Fibroblast of skin of scalp (primary cell): ENCODE measurements at places on chromosomes 11 and 22.
A peak's percentile ranks its signal among the peaks of the same experiment; 100 is the strongest.

DNA sequence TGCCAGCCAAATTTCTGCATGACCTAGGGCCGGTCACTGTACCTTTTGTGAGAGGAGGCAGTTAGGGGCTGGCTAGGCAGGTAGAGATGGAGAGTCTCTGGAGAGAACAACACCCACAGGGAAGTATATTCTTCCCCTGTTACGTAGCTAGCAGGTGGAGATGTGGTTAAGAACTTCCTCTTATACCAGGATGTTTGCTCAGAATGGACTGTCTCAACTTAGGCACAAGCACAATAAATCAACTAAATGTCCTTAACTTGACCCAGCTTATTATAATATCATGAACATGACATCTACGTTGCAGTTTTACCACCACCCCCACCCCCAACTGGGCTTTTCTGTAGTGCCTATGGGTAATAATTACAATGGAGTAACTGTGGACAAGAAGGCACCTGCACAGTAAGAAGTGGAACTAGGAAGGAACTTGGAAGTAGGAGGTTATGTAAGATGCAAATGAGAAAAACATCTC is 60.7 kb upstream of the MPEG1 start:
- no peak for DNase-seq

- no peak for DNase-seq
These were observed 77.6 kb downstream of the MED15 start for GRCh38 chr22:20584872-20585638.

DNA sequence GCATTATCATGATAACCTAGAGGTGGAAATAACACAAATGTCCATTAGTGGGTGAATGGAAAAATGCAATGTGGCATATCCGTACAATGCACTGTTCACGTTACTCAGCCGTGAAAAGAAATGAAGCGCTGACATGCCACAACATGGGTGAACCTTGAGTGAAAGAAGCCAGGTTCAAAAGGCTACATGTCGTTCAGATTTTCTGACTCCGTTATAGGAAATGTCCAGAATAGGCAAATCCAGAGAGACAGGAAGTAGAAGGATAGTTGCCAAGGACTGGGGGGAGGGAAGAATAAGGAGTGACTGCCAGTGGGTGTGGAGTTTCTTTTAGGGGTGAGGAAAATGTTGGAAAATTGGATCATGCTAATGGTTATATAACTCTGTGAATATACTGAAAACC is 133.8 kb downstream of the ATXN10 start:
- no peak for DNase-seq

DNA sequence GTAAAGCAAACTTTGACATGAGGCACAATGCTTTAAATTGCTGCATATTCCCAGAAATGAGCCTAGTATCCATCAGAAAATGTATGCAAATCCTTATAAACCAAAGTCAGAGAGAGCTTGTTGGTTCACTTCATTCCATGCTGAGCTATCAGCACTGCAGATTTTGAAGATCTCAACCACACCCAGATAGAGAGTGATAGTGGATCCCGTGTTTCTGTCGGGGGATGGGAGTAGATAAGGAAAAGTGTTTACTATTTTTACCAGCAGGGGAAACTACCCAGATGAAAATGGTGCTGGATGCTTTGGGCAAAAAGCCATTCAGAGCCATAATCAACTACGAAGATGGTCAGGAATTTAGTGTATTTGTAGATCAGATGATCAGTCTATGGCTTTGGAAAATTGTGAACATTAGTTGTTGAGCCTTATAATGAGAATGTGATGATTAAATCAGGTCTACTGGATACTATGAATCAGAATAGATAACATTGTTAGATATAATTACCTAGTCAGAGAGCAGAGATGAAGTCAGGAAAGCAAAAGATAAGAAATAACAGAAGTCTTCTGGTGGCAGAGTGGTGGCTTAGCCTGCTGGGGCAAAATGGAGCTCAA is 10.8 kb downstream of the OR51B6 start:
- DNase-seq, result no peak

DNA sequence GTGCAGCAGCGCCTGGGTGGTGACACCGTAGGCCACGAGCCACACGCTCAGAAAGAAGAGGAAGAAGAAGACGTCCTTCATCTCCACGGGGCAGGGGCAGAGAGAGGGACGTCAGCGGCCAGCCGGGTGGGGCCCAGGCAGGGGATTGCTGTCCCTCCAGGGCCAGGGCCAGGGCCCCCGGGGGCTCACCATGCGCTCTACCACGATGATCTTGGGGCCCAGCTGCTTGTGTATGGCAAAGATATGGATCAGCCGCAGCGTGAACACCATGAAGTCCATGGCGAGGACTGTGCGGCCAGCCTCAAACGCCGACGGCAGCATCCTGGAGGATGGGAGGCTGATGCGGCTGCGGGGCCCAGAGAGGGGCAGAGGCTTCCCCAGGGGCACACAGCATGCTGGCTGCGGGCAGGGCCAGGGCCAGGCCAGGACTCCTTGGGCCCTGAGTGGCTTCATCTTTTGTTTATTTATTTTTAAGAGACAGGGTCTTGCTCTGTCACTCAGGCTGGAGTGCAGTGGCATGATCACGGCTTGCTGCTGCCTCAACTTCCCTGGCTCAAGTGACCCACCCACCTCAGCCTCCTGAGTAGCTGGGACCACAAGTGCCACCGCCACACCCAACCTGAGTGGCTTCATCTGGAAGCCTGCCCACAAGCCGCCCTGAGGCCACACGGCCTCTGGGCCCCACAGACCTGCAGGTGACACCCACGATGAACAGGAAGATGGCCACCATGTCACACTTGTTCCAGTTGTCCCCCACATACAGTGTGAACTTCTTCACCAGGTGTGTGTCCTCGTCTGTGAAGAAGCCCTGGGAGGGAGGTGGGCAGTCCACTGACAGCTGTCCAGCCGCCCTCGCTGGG is 11.1 kb downstream of the TSSC4 start:
- no peak for DNase-seq

GRCh38 chr22:50010676-50011446 is 1.7 kb downstream of the IL17REL start:
- DNase-seq, result no peak

GRCh38 chr22:22565981-22566380 is 6.9 kb upstream of the PRAME start:
- no peak for DNase-seq

DNA sequence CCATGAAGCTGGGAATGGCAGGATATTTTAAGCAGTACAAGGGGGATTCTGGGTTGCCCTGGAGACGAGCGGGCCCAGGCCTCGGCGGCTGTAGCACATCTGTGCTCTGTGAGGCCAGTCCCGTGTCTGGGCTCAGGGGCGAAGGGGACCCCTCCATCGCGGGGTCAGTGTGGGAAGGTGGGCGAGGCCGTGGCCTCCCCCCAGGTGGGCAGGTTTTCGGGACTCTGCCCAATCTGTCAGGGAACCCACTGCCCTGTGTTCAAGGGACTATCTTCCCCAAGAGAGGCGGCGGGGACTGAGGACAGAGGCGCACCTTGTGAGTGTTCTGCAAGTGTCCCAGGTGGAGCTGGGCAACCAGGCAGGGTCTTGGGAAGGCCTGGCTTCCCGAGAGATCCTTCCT is 336.6 kb downstream of the CTTN start:
- no peak for DNase-seq

DNA sequence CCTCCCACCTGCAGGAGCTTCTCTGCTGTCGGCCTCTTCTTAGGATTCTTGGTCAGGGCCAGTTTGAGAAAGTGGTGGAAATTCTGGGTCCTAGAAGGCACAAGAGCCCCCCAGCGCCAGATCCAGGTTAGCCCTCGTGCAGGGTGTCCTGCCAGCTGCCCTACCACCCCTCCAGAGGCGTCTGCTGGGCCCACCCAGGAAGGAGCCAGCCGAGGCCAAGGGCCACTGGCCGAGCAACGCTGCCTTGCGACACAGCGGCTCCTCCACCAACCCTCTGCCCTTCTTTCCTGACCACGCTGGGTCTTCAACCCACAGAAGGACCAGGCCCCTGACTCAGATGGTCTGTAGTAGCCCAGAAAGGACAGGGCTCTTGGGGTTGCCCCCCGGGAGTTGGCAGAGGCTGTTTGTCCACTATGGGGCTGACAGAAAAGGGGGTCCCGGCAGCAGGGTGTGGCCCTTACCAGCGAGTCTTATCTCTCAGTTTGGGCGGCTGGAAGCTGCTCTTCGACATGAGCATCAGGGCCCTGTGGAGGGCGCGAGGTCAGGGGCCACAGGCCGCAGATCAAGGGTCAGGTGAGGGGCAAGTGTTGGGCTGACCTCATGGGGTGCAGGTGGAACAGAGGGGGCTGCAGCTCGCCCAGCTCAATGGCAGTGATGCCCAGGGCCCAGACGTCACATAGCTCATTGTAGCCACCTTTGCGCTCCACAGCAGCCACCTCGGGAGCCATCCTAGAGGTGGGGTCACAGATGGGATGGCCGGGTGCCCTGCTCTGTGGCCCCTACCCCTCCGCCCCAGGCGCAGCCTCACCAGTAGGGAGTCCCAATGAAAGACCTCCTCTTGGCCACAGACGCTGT is 2.5 kb downstream of the MAP4K2 start:
- no peak for DNase-seq

GRCh38 chr11:119332111-119332765 is 2.1 kb upstream of the RNF26 start:
- no peak for DNase-seq

GRCh38 chr11:114801773-114802172 is 123.4 kb downstream of the NXPE2 start:
- DNase-seq, result no peak

GRCh38 chr11:61091373-61092279 is 10.7 kb upstream of the CD5 start:
- DNase-seq, result peak; percentile 29

DNA sequence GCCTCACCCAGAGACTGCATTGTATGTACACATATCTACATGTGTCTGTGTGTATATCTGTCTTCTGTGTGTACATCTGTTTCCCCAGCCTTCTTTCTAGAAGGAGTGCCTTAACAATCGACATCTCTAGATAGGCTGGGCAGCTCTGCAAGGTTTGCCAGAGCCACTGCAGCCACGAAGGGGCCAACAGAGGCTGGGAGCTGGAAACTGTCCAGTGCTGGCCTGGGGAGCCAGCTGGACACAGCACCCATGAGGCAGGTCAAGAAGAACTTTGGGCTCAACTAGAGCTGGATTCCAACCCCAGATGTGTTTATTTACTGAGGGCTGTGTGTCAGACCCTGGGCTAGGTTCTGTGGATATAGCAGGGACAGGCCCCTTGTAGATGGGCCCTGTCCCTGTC is 3.3 kb downstream of the SGSM1 start:
- DNase-seq, result no peak

- no peak for DNase-seq
These were observed 87.5 kb downstream of the ENTHD1 start for GRCh38 chr22:39806109-39806508.

GRCh38 chr11:95912902-95913560 is 10.9 kb downstream of the MTMR2 start:
- peak; percentile 36 for DNase-seq

DNA sequence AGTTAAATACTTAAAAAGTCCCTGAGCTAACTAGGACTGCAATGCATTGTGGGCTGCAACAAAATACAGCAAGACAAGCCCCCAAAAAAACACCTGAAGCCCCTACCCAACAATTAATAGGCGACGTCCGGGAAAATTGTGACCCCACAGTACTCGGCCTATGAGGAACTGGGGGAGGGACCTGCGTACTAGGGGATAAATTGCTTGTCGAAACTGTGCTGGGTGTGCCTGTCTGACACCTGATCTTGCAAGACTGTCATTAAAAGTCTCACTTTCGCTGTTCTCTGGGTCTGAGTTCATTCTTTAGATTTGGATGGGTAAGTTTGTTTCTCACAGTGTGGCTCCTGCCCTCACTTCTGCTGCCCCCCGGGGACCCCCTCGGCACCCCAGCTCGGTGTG is 15.2 kb downstream of the TANGO2 start:
- DNase-seq, result no peak

GRCh38 chr11:46216019-46216764 is 61.3 kb upstream of the CREB3L1 start:
- no peak for DNase-seq

DNA sequence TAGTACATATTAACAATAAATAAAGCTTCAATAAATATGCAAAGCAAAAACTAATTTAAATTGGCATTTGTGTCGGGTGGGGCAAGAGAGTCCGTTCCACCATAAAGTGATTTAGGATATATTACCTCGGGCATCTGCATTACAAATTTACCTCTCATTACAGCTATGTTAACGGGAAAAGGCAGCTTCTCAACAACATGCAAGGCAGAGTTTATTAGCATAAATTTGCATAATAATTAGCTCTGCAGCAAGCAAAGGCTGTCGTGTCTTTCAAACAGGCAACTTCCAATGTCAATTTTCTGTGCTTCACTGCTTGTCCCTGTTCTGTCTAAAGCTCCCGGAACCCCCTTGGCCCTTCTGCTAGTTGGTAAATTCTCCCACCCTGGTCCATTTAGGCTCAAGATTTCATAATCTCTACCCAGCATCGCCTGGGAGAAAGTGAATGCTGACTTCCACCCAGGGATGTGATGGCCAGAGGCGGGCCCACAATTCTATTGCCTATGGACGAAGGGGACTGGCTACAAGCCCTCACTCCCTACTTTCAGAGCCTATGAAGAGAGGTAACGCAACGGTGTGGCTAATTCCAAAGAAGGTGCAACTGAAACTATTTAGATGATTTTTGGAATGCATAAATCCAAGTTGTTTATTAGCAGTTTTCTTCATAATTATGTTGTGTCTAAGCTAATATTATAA is 462.1 kb downstream of the OPCML start:
- DNase-seq, result no peak

DNA sequence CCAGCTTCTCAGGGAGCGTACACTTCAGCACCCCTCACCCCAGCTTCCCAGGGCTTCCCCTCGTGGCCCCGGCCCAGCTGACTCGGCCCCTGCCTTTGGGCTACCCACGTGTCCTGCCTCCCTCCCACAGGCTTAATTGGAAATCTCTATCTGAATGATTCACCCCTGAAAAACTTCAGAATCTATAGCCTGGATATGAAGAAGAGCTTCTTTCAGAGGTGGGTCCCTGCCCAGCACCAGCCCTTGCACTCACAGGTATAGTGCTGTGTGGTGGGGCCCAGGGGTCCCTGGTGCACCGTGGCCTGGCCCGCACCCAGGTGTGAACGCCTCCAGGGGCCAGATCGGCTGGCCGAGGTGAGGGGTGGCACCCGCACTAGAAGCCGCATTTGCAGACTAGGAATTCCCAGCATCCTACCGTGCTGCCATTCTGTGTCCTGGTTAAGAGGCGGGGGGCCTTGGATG is 38.4 kb downstream of the B3GAT1 start:
- no peak for DNase-seq

GRCh38 chr11:75816561-75817239 is 1.7 kb downstream of the UVRAG start:
- DNase-seq, result no peak

- DNase-seq, result no peak
These were observed 25.6 kb downstream of the OR2AG2 start for GRCh38 chr11:6746086-6746618.

GRCh38 chr11:12897390-12897789 is 111.7 kb upstream of the RASSF10 start:
- no peak for DNase-seq

DNA sequence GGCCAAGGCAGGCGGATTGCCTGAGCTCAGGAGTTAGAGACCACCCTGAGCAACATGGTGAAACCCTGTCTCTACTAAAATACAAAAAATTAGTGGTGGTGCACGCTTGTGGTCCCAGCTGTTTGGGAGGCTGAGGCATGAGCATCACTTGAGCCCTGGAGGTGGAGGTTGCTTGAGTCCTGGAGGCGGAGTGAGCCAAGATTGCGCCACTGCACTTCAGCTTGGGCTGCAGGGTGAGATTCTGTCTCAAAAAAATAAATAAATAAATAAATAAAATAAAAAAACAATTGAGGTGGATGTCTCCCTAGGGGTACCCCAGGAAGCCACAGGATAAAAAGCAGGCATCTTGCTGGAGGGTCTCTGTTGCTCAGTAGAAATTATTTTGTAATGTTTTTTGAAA is 14.1 kb downstream of the PTPRJ start:
- DNase-seq, result no peak

- no peak for DNase-seq
These were observed 15.9 kb downstream of the TRIM29 start for GRCh38 chr11:120121914-120122473.
